ENCODE measurements at places on chromosomes 6 and 20.

- DNase-seq = no peak
Observed at GRCh38 chr6:111711476-111711875, 105.8 kb upstream of the TRAF3IP2 start.

- DNase-seq = peak; percentile 60
Observed at GRCh38 chr6:142845143-142845571, 99.8 kb downstream of the HIVEP2 start.

DNA sequence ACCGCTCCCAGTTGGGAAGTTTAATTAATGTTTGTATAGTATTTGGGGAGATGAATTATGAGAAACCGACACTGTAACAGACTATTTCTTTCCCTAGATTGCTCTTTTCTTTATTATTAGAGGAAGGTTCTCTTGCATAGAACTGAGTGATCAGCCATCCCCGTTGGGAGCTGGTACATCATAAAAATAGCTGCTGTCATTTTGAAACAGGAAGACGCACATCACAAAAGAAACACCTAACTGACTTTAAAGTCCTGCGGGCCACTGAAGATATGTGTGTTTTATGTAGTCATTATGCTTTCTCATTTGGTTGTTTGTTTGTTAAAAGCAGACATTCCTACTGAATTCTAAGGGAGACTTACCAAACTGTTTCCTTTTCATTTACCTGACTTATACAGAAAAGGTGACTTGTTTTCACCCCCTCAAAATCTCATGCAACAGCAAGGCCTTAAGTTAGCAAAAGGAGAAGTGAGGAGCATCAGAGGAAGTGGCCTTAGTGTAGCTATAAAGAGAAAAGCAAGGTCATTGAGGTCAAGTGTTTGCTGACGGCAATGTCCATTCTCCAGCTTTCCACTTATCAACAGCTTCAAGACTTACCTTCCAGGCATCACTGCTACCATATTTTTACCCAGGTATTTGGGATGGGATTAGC, 91.0 kb downstream of the PKHD1 start:
- DNase-seq = no peak

GRCh38 chr6:131828080-131828479, 20.3 kb downstream of the ENPP1 start:
- no peak for DNase-seq

DNA sequence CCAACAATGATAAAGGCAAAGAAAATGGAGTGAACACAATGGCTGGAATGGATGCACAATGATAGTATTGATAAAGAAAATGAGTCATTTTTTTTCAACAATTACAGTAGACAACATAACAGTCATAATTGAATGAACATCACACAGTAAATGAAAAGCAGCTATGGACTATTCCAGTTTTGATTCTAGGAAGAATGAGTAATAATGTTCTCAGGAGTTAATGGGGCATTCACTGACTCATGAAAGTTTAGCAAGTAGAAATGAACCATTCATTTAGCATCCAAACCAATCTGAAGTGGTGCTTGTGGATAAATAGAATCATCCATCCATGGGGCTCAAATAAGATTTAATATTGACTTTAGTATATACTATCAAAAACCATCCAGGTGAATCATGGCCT, 1029.5 kb upstream of the GJE1 start:
- DNase-seq = no peak

GRCh38 chr6:516213-516612, 124.7 kb downstream of the IRF4 start:
- DNase-seq = no peak

DNA sequence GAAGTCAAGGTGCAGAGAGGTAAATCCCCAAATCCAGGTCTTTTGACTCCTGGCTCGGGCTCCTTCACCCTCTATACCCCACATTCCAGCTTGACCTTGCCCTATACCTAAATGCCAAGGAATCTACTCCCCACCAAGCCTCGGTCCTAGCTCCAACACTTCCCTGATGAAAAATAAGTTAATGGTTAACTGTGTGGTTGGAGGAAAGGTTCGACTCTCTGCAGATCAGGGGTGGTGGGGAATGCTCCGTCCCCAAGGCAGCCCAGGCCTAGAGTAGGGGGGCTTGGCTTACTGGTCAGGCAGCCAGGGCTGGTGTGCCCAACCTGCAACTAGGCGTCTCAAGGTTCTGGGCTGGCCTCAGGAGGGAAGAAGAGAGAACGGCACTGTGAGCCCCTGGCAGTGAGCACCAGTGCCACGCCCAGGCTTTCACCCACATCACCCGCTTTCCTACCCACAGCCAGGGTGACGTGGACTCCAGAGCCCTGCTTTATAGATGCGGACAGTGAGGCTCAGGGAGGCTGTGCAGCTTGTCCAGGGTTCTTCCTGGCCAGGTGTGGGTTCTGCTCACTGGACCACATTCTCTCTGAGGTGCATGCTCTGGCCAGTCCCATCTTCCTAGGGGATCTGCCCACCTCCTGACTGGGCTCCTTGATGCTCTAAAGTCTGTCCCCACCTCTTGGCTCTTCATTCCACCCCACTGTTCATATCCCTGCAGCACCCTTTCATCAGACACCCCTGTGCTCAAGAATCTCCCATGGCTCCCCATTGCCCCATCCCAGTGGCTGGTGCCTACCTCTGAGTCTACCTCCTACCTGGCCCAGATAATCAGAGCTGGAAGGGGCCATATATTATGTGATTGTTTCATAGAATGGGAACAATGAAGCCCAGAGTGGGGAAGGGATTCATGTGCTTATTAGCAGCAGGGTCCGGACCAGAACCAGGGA, 8.2 kb downstream of the SPDEF start:
- no peak for DNase-seq

DNA sequence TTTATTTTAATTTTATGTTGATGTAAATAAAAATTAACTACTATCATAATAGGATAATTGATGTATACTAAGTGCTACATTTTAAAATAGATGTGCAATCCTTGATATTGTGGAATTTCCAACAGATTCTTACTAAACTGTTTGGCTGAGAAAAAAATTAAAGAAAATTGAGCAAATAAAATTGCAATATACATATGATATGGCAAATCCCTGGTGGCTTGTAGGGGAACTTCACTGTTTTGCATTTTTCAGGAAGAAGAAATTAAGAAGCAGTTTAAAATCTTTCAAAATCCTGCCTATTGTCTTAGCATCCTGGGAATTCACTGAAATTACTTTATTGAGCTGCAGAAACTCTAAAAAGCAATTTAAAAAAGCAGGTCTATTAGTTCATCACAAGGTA, 191.4 kb upstream of the ADGRB3 start:
- DNase-seq = no peak

DNA sequence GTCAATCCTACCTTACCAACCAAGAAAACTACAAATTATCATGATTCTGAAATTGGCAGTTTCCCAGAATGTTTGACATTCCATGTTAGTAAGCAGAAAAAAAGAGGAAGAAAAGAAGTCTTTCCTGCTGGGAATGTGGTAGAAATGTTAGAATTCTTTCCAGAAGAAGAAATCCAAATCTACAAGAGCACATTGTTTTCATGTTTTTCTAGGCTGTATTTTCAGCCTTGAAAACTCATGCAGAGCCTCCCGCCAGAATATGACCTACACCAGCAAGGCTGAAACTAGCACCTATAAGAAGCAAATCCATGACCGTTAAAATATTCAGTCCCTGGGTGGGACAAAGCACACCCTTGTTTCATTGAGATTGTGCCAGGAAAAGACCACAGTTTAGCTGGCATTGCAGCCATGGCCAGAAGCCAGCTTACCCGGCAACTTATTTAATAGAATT, 259.4 kb downstream of the GJA1 start:
- no peak for DNase-seq

GRCh38 chr20:35626386-35627001, 10.9 kb downstream of the SPAG4 start:
- DNase-seq = no peak

GRCh38 chr6:43616725-43617472, 12.2 kb downstream of the GTPBP2 start:
- DNase-seq = no peak

GRCh38 chr20:46739431-46740213, 30.2 kb downstream of the SLC2A10 start:
- no peak for DNase-seq

- DNase-seq = no peak
Observed at GRCh38 chr6:2900821-2901644, 2.1 kb downstream of the SERPINB9 start.

- DNase-seq = no peak
Observed at GRCh38 chr6:520820-521219, 129.3 kb downstream of the IRF4 start.

DNA sequence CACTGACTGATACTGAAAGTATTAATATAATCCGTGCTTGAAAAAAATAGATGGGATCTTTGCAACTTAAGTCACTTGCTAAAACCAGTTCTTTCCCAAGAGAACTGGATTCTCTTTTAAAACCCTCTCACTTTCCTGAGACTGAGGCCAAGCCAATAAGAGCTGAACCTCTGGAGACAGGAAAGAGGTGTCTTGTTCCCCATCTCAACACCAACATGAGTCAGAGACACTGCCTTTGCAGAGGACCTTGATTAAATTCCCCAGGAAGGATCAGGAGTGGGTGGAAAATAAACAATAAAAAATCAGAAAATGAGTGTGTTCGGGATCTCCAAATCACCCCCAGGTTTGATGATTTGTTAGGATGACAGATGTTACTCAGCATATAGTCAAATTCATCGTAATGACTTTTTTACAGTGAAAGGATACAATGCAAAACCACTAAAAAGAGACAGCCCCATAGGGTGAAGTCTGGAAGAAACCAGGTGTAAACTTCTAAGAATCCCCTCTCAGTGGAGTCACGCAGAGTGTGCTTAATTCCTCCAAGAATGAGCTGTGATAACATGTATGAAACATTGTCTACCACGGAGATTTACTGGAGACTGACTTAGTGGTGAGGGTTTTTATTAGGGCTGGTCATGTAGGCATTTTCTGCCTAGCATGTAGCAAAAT, 122.8 kb upstream of the BEND3 start:
- DNase-seq = no peak

GRCh38 chr6:95489185-95489863, 88.0 kb upstream of the MANEA start:
- peak; percentile 7 for DNase-seq

DNA sequence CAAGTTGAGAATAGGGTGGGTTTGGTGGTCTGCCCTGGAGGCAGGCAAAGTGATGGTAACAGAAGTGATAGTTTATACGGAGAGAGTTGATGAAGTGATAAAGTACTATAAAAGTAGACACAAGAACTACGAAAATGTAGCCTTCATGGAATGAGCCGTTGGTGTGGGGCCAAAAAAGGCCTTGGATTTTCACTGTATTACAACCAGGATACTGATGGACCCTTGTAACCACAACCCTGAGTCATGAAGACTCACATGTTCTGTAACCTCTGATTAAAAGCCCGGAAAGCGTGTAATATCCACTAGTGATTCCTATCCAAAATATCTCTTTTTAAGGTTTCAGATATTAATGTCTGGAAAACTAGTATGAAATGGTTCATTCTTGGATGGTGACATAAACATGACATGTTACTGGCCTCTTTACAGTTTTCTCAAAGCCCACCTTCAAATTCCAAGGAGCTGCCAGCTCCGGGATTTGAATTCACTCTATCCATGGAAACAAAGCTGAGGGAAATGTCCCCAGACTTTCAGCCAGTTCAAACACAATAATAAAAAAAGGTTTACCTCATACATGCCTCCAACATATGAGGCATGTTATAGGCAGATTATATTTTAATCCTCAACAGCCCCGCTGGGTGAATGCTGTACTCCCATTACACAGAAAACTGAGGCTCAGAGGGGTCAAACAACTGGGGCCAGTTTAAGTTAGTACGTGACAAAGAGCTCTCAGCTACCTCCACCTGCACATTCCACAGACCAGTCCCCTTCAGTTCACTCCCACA, 55.4 kb downstream of the MRPL14 start:
- no peak for DNase-seq

DNA sequence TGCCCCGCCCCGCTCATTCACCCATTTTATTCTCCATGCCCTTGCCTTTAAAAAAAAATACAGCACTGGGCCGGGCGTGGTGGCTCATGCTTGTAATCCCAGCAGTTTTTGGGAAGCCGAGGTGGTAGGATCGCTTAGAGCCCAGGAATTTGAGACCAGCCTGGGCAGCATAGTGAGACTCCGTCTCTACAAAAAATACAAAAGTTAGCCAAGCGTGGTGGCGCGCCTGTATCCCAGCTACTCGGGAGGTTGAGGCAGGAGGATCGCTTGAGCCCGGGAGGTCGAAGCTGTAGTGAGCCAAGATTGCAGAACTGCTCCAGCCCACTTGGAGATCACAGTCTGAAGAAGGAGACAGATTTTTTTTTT, 407 bp upstream of the KIF6 start:
- DNase-seq = no peak

- DNase-seq = no peak
Observed at GRCh38 chr6:89299466-89299850, 15.6 kb downstream of the GABRR2 start.

- no peak for DNase-seq
Observed at GRCh38 chr20:1928782-1929181, 33.6 kb downstream of the SIRPA start.

GRCh38 chr6:151002491-151002935, 137.0 kb downstream of the MTHFD1L start:
- DNase-seq = no peak

DNA sequence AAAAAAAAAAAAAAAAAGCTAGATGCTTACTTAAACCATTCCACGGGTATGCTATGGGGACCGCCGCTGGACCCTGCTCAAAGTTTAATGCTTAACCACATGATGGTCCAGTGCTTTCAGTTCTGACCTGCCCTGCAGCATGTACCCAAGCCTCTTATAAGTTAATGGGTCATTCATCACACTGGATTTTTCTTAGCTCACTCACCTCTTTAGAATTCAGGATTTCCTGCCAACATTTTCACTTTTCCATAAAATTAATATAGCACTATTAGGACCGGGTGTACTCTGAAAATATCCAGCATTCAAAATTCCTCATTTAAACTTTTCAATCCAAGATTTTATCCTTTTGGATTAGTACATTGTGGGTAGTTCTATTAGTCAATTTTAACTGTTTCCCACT, 140.8 kb downstream of the ALDH8A1 start:
- DNase-seq = no peak

DNA sequence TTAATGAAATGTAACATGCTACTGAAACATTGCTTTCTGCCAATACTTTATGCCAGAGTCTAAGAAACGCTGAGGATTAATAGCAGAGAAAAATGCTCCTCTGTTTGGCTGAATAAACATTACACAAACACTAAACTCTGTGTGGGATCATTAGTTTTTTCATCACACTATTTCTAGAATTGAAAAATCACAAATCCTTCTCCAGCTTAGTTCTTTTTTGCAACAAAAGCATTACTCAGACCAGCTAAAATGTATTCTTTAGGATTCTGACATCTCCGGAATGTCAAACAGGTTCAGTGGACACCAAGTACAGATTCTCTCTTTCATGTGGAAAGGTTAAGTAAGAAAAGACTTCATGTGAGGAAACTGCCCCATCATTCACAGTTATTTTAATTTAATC, 226.9 kb downstream of the SIM1 start:
- no peak for DNase-seq

- no peak for DNase-seq
Observed at GRCh38 chr20:4821590-4821989, 99.9 kb downstream of the PRND start.

- DNase-seq = no peak
Observed at GRCh38 chr6:654136-654535, 2.8 kb downstream of the HUS1B start.

Data from CD4-positive, alpha-beta T cell treated with Interleukin-12 subunit alpha and Interleukin-12 subunit beta, for 1 hour (primary cell).